Naive thymus-derived CD4-positive, alpha-beta T cell (primary cell): ENCODE measurements at places on chromosomes 3 and 15. TPM values are rescaled to one million over a fixed set of nuclear protein-coding genes. Genes with fewer than 3 reads are reported as not detected.

Gene XCR1
- total RNA-seq: not detected

Gene KIF15
- total RNA-seq: 0.30 TPM

Gene LINGO1
- not detected for total RNA-seq

Gene FGF12
- not detected for total RNA-seq

Gene NOX5
- not detected for total RNA-seq

Gene MCF2L2
- total RNA-seq: 0.67 TPM

Gene ALDH1A3
- not detected for total RNA-seq

DNA sequence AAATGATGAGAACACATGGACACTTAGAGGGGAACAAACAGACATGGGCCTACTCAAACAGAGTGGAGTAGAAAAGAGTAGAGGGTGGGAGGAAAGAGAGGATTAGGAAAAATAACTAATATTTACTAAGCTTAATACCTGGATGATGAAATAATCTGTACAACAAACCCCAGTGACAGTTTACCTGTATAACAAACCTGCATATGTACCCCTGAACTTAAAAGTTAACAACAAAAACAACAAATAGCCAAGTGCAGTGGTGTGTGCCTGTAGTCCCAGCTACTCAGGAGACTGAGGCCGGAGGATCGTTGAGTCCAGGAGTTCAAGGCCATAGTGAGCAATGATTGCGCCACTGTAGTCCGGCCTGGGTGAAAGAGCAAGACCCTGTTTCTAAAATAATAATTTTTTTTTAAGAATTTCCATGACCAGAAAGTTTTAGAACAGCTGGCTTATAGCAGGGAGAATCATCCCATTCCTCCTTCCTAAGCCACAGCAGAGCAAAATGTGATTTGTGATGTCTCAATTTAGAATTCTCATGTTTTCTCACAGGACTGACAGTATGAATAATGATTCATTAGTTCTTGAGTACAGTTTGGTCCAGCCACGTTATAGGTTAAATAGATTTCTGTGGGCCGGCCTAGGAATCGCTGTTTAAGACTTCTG is 150.0 kb downstream of the ZNF609 start:
- DNase-seq: no peak

GRCh38 chr15:96504371-96504770 is 173.9 kb downstream of the NR2F2 start:
- no peak for DNase-seq

DNA sequence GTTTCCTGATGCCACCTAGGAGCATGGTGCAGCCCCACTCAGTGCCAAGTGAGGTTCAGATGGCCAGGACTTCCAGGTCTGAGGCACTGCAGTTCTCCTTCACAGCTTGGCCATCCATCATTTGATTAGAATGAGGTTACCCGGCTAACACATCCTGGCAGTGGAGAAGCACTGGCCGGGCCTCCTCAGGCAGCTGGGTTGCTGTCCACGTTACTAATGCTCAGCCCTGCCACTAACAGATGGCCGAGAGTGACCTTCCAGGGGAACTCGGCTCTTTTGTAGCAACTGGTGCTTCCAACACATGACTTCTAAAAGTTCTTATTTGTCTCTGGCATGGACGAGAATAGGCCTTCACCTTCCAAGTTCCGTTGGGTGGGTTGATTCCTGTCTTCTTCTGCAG is 204.6 kb upstream of the CFAP20DC start:
- DNase-seq: no peak

- no peak for DNase-seq
These were observed 35.8 kb upstream of the PPM1L start for GRCh38 chr3:160720123-160720746.

- DNase-seq: no peak
These were observed 189.3 kb downstream of the NECTIN3 start for GRCh38 chr3:111260878-111261277.

GRCh38 chr3:170806676-170807075 is 63.3 kb downstream of the RPL22L1 start:
- no peak for DNase-seq
